ENCODE measurements at places on chromosomes 5 and 9.

GRCh38 chr5:107941036-107941435, 270.3 kb upstream of the EFNA5 start:
- DNase-seq = no peak

- no peak for DNase-seq
Measured at GRCh38 chr9:135440620-135441019, 39.0 kb upstream of the PPP1R26 start.

GRCh38 chr9:116656501-116656971, 30.6 kb upstream of the TRIM32 start:
- no peak for DNase-seq

GRCh38 chr9:68500457-68501381, 40.0 kb downstream of the TMEM252 start:
- DNase-seq = no peak

DNA sequence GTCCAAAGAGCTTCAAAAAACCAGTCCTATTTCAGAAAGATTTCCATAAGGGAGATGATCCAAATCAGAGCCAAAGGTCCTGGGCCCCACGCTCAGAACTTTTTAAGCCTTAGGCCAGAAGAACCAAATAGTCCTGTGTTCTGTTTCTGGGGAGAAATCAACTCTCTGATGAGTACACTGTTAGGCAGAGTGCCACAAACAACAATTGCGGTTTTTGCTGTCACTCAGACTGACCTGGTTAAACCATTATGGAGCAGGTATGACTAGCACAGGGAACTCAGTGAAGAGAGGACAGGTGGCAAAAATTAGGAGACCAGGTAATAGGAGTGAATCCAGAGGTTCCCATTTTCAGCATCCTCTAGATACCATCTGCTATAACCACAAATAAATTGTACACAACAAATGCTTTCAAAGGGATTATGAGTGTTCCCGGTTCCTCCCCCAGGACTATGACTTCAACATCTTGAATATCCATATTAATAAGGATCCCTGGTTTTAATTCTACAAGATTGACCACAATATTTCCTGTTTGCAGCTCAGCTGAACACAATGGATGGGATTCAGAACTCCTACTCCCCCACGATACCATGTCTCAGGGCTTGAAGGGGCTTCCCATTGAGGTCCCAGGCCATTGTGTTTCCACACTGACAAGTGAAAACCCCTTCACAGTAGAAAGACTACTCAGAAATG, 52.1 kb upstream of the FREM1 start:
- no peak for DNase-seq

DNA sequence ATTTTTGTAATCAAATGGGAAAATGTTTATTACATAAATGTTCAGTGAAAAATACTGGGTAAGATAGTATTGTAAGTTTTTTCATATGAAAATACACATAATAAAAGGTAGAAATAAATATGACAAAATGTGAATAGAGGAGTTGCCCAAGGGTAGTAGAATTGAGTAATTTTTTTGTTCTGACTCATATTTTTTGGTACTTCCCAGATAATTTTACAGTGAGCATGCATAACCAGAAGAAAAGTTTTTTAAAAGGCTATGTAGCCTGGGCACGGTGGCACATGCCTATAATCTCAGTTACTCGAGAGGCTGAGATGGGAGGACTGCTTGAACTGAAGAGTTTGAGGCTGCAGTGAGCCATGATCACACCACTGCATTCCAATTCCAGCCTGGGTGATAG, 116.9 kb downstream of the PIP5K1B start:
- no peak for DNase-seq

Measured in stimulated activated CD4-positive, alpha-beta T cell treated with anti-CD3 and anti-CD28 coated beads, TNF-alpha, amount 100 ng/mL, for 4 hours (primary cell).